Cardiac muscle cell (in vitro differentiated cells and primary cell): ENCODE measurements at places on chromosomes 5 and 9. TPM values are rescaled to one million over a fixed set of nuclear protein-coding genes. Genes with fewer than 3 reads are reported as not detected.

Gene TICAM2
- 0.28 and 0.63 TPM in 2 replicates for total RNA-seq

Gene ELAVL2
- total RNA-seq, result 4.1 and 11.2 TPM in 2 replicates

DNA sequence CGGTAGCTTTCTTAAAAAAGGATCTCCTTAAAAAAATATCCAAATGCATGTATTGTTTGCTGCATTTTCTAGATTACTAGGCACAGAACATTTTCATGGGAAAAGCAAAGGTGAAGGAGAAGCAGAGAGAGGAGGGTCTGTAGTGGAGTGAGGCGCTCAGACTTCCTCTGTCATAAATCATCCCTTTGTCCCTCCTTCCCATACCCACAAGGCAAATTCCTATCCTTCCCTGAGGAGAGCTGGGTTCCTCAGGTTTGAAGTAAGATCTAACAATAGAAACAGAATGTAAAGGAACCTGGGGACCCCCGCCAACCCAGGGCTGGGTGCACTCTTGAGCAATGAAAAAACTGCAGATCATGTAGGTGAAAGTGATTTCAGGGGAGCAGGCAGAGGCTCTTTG is 149.2 kb upstream of the ANKH start:
- DNase-seq, result no peak

GRCh38 chr9:91712811-91713210 is 237.2 kb downstream of the ROR2 start:
- no peak for DNase-seq

DNA sequence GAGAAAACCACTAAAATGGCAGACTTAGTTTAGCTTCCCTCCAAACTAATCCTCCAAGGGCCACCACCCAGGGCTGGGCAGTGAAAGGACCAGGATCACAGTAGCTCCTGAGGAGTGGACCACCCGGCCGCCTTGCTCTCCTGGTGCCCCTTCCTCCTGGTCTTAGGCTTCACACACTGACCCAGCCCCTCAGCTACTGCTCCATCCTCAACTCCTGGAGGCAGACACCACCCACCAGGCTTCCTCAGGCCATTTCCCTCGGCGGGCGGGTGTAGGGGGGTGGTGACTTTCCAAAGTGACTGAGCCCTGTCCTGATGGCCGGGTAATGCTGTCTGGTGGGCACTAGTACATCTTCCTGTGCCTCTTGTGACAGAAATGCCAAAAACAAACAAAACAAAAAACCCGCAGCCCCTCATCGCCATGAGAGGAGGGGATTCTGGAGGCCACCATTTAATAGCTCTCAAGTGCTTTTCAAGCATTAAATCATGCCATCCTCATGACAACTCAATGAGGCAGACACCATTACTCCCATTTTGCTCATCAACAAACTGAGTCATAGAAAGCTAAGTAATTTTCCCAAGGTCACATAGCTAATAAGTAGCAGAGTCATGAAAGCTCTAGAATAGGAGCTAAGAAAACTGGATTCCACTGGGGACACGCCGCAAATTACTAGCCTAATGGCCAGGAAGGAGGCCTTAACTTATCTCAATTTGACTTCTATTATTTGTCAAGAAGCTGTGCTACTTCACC is 91.3 kb upstream of the LRRTM2 start:
- DNase-seq, result no peak

- no peak for DNase-seq
Measured at GRCh38 chr5:132302413-132302812, 8.2 kb downstream of the SLC22A4 start.

- DNase-seq, result no peak
Measured at GRCh38 chr9:12849486-12850003, 74.7 kb downstream of the LURAP1L start.

DNA sequence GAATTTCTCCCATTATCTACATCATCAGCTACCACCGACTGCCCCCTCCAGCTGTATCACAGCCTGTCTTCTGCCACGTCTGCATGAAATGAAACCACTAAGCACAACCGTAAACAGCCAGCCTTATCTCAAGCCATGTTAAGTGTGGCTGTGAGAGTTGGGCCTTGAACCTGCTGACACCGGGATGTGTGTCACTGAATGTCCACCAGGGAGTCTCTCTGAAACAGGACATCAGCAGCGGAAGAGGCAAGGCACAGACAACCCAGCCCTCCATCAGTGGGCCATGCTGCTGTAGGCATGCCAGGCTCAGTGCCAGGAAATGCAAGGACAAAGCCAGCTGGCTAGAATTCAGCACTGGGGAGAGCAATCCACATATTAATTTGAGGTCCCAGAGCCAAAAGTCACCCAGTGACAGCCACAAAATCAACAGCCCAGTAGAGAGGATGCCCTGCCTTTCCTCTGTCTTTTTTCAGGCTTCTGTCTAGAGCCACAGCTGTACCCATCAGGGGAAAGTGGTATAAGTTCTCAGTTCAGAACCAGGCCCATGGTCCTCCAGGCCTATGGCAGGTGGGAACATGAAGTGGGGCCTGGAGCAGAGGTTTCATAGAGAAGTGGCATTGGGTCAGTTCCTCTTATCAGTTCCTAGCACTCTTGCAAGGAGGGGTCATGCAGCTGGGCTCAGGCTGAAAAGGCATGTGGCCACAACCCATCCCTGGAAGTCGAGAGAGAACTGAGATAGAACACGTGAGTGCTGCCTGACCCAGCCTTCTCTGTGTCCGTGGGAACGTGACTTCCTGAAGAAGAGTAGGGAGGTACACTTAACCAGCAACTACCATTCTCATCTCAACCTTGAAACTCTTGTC is 199.4 kb downstream of the ESM1 start:
- peak; percentile 44 for DNase-seq

Gene PCDHB15
- 21.3 and 32.4 TPM in 2 replicates for total RNA-seq

DNA sequence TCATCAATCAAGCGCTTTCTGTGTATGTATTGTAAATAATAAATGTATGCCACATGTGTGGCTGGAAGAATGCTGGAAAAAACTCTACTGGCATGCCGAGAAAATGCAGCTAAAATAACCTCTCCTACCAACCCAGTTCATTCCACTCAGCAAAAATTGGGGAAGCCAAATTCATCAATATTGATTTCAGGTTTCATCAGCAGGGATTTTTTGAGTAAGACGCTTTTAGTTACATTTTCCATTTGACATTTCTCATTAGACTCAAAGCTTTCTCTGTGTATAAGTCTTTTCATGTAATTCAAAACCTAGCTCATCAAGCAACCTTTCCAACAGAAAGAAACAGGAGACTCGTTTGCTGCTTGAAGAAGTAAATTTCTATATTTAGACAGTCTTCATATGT is 338.1 kb downstream of the DMRT2 start:
- DNase-seq, result no peak

DNA sequence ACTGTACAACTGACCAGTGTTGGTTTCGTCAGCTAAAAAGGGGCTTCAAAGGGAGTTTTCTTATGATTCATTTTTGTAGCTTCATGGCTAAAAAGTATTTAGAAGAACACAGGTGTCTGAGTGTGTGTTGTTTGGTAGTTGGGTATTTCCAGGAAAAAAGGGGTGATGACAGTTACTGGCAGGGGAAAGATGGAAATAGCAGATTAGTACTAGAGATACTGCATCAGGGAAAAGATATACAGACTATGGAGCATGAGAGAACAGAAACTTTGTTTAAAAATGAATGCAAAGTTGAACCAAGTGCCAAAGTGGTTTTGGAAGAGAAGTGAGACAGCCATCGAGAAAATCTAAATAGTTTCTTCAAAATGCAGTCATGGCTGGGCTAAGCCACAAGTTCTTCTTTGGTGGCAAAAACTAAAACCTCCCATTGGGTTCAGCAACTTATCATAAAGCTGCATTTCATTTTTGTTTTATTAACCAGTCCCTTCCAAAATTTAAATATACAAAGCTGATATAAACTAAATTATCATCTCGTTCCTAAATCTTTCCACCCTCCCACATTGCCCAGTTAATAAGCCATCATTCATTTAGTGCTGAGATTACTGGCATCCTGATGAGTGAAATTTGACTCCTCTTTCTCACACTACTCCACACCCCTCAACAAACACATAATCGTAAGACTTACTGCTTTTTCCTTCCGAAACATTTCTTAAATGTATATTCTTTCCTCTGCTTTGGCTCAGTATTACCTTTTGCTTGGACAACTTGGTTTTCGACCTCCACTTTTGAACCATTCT is 33.5 kb downstream of the ELL2 start:
- DNase-seq, result no peak

- DNase-seq, result no peak
Measured at GRCh38 chr9:21751998-21752397, 50.4 kb upstream of the MTAP start.

GRCh38 chr5:82151662-82152061 is 126.5 kb downstream of the RPS23 start:
- DNase-seq, result no peak

Gene NCS1
- total RNA-seq, result 55.6 and 55.7 TPM in 2 replicates

Gene NOXA1
- total RNA-seq, result 6.8 and 12.0 TPM in 2 replicates

DNA sequence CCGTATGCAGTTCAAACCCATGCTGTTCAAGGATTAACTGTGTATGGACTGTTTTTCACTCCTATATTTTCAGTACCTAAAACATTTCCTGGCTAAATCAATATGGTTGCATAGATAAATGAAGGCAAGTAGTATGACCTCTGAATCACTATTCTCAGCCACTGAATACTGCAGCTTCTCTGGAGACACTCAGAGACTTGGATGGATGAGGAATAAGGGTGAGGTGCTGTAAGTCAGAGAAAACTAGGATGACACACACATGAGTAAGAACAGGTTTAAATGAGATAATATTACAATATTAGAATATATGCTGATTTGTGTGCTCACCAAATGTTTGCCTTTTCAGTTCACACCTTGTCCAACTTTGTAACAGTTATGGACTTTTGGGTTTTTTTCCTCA is 26.0 kb upstream of the ANXA1 start:
- DNase-seq, result no peak

Gene KCNV2
- not detected in 2 replicates for total RNA-seq

Gene EDIL3
- 5.1 and 7.7 TPM in 2 replicates for total RNA-seq

Gene GGTA1
- not detected in 2 replicates for total RNA-seq

DNA sequence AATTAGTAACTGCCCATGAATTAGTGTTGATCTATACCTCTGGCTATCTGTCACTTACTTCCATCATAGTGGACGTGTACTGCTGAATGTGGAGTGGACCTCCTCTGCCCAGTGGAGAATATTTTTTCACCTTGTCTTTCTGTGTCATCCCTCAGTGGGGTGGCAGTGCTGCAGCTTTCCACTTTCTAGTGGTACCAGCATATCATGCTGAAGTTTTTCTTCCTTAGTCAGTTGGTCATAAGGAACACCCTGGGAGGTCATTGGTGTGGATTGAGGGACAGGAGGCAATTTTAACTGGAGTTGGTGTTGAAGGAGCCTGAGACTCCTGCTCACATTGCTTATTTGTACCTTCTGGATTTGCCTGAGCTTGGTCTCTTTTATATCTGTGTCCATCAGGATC is 151.7 kb upstream of the ANKH start:
- no peak for DNase-seq

DNA sequence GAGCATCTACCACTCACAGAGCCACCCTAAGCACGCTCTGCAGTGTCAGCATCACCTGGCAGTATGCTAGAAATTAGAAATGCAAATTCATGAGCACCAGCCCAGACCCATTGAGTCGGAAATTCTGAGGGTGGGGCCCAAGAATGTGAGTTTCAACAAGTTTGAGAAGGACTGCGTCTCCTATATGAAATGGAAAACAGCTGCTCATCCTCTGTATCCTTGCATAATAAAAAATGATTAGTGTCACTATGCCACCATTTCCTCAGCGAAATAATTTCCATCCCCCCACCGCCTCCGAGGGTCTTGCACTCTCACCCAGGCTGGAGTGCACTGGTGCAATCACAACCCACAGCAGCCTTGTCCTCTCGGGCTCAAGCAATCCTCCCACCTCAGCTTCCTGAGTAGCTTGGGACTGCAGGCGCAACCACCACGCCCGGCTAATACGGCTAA is 1.3 kb upstream of the IQGAP2 start:
- no peak for DNase-seq

GRCh38 chr9:101592788-101593187 is 2.0 kb downstream of the PPP3R2 start:
- no peak for DNase-seq

- peak; percentile 6 for DNase-seq
Measured at GRCh38 chr9:76162086-76162730, 232.0 kb downstream of the RFK start.

GRCh38 chr5:168327994-168328393 is 36.5 kb downstream of the WWC1 start:
- DNase-seq, result no peak

DNA sequence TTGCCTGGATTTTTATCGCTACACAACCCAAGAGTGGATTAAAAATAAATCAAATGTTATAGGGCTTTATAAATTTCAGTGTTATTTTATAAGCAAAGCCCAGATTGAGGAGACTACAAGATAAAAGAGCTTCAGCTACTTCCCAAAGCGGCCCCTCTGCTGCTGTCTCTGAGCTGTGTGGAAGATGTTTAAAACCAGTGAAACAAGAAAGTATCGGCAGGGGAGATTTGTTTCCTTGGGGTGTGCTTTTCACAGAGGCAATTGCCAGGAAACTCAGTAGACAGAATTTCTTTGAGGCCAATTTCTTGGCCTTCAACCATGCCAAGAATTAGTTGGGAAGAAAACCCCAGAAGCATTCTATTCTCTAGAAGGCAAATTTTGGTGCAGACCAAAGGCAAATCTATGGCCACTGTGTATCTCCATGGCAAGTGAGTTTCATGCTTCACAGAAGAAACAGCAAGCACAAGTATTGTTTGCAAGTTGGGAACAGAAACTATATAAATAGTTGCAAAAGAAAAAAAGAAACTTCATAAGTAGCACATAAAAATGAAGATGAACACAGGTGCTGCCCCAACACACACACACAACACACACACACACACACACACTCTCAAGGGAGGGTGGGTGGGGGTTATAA is 197.2 kb downstream of the PARP8 start:
- no peak for DNase-seq

Gene PCDHA11
- total RNA-seq, result 9.9 and 10.8 TPM in 2 replicates
